Calu3 (cell line): ENCODE measurements at places on chromosomes 13 and 19. TPM values are rescaled to one million over a fixed set of nuclear protein-coding genes. Genes with fewer than 3 reads are reported as not detected.

The HIF3A gene
- 0.68 and 1.7 TPM in 2 replicates for total RNA-seq

The PSG4 gene
- 11.2 and 11.9 TPM in 2 replicates for total RNA-seq

The LYPD3 gene
- total RNA-seq, result 6.6 and 6.9 TPM in 2 replicates

The SUGP2 gene
- total RNA-seq, result 67.1 and 77.2 TPM in 2 replicates

The NANOS3 gene
- total RNA-seq, result 1.2 TPM in 1 of 2 replicates, not detected in the other

The TMPRSS9 gene
- not detected in 2 replicates for total RNA-seq

The COL4A1 gene
- total RNA-seq, result 0.12 TPM in 1 of 2 replicates, not detected in the other

- peaks cover 52% of the 10 kb centered on the region for H3K27me3 ChIP-seq
- no peak overlapping the region for H3K27ac ChIP-seq
- no peaks in the 10 kb centered on the region for H3K4me1 ChIP-seq
- no peak for DNase-seq
- H3K4me3 ChIP-seq, result no peak overlapping the region
These were observed 6.3 kb downstream of the VSTM2B start for GRCh38 chr19:29532097-29532496.

DNA sequence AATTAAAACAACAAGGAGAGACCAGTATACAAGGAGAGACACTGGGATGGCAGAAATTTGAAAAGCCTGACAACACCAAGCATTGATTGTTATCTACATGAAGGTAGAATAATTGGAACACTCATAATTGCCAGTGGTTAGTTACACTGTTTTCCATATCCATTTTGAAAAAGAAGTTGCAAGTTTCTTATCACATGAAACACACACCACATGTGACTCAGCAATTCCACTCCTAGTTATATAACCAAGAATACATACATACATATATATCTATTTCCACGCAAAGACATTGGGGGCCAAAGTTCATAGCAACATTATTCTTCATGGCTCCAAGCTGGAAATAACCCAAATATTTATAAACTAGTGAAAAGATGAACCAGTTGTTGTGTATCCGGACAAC lies 15.2 kb upstream of the PABPC3 start:
- DNase-seq, result no peak
- no peak overlapping the region for H3K4me3 ChIP-seq
- H3K4me1 ChIP-seq, result no peaks in the 10 kb centered on the region
- H3K27me3 ChIP-seq, result peaks cover 17% of the 10 kb centered on the region
- no peak overlapping the region for H3K27ac ChIP-seq
- no peaks in the 10 kb centered on the region for H3K36me3 ChIP-seq

GRCh38 chr13:50664951-50665350 lies 178.5 kb downstream of the DLEU7 start:
- no peak for DNase-seq
- no peak overlapping the region for H3K4me3 ChIP-seq
- no peak overlapping the region for H3K27ac ChIP-seq
- no peaks in the 10 kb centered on the region for H3K36me3 ChIP-seq

DNA sequence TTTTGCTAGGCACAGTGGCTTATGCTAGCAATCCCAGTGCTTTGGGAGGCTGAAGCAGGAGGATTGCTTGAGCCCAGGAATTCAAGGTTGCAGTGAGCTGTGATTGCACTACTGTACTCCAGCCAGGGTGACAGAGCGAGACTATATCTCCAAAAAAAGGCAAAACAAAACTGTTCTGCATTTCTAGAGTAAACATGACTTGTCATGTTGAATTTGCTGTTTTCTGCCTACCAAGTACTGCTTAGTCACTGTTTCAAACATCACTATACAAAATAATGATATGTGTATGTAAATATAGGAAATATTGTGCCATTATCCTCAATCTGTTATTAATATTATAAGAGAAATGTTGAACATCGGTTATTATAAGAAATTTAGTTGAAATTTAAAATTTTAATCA lies 9.2 kb downstream of the RFC3 start:
- no peak overlapping the region for H3K4me3 ChIP-seq
- DNase-seq, result no peak
- H3K4me1 ChIP-seq, result no peaks in the 10 kb centered on the region

GRCh38 chr13:109747524-109747923 lies 38.9 kb downstream of the IRS2 start:
- peaks cover 14% of the 10 kb centered on the region for H3K4me1 ChIP-seq
- DNase-seq, result no peak
- no peaks in the 10 kb centered on the region for H3K27me3 ChIP-seq

- DNase-seq, result no peak
- peaks cover 1% of the 10 kb centered on the region for H3K27me3 ChIP-seq
- H3K4me3 ChIP-seq, result no peak overlapping the region
- H3K36me3 ChIP-seq, result peaks cover 4% of the 10 kb centered on the region
- H3K27ac ChIP-seq, result no peak overlapping the region
- H3K4me1 ChIP-seq, result no peaks in the 10 kb centered on the region
These were observed 41.5 kb downstream of the NOTCH3 start for GRCh38 chr19:15159251-15159650.

GRCh38 chr13:92719868-92720267 lies 506.7 kb upstream of the GPC6 start:
- H3K27ac ChIP-seq, result no peak overlapping the region
- no peak for DNase-seq
- no peaks in the 10 kb centered on the region for H3K4me1 ChIP-seq

- no peaks in the 10 kb centered on the region for H3K36me3 ChIP-seq
- H3K4me1 ChIP-seq, result no peaks in the 10 kb centered on the region
- H3K27me3 ChIP-seq, result no peaks in the 10 kb centered on the region
- no peak for DNase-seq
- H3K4me3 ChIP-seq, result no peak overlapping the region
These were observed 188.8 kb downstream of the TUBA3C start for GRCh38 chr13:18992791-18993190.

- H3K27me3 ChIP-seq, result peaks cover 69% of the 10 kb centered on the region
- peaks cover 4% of the 10 kb centered on the region for H3K36me3 ChIP-seq
- no peak for DNase-seq
These were observed 2.9 kb downstream of the CCDC8 start for GRCh38 chr19:46410205-46411087.

GRCh38 chr13:107370015-107370785 lies 802.3 kb upstream of the ARGLU1 start:
- no peaks in the 10 kb centered on the region for H3K36me3 ChIP-seq
- no peak overlapping the region for H3K27ac ChIP-seq
- DNase-seq, result no peak
- no peaks in the 10 kb centered on the region for H3K4me1 ChIP-seq
- no peaks in the 10 kb centered on the region for H3K27me3 ChIP-seq

- H3K4me1 ChIP-seq, result no peaks in the 10 kb centered on the region
- no peak overlapping the region for H3K27ac ChIP-seq
- no peaks in the 10 kb centered on the region for H3K36me3 ChIP-seq
- H3K4me3 ChIP-seq, result no peak overlapping the region
- no peaks in the 10 kb centered on the region for H3K27me3 ChIP-seq
These were observed 460.3 kb upstream of the KLHL1 start for GRCh38 chr13:70568571-70568970.

DNA sequence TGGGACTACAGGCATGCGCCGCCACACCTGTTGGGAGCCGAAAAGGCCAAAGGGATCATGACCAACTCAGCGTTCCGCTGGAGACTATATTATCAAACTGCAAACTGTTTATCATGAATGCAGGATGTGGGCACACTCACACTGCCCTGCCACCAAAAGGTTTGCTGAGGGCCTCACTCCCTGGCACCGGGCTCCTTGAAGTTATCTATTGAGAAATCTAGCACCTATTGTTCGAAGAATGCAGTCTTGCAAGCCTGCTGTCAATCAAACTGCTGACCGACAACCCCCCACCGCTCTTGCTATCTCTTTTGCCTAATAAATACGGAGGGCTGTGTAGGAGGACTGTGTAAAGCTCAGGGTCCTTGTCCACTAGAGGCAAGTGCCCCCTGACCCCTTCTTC lies 5.2 kb upstream of the ZNF836 start:
- no peak overlapping the region for H3K27ac ChIP-seq
- peaks cover 4% of the 10 kb centered on the region for H3K36me3 ChIP-seq
- no peaks in the 10 kb centered on the region for H3K27me3 ChIP-seq
- no peak for DNase-seq

DNA sequence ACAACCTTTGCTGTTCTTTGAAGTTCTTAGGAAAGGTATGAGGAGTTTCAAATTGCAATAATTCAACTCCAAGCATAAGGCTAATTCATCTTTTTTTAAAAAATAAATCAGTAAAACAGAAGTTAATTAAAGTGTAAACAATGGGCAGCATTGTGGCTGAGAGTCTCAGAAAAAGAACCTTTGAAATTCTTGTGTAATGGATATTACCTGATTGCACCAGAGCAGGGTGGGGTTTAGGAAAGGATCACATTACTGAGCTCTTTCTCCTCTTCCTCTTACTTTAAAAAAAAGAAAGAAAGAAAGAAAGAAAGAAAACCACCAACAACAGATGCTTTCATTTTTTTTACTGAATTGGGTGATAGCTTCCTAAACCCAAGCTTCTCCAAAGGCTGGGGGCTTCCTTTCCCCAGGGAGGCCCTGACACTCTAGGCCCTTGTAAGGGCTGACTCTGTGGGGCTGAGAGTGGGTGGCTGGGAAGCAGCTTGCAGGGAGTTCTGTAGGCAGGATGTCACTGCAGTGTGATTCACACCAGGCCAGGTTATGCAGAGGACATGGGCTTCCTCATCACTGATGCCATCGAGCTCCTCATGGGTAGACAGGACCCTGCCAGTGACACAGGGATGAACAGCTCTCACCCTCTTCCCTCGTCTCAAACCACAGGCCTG lies 564.5 kb downstream of the FGF9 start:
- H3K4me1 ChIP-seq, result peaks cover 8% of the 10 kb centered on the region
- H3K36me3 ChIP-seq, result no peaks in the 10 kb centered on the region
- no peaks in the 10 kb centered on the region for H3K27me3 ChIP-seq
- peak overlapping the region; percentile 24 for H3K27ac ChIP-seq
- H3K4me3 ChIP-seq, result no peak overlapping the region

DNA sequence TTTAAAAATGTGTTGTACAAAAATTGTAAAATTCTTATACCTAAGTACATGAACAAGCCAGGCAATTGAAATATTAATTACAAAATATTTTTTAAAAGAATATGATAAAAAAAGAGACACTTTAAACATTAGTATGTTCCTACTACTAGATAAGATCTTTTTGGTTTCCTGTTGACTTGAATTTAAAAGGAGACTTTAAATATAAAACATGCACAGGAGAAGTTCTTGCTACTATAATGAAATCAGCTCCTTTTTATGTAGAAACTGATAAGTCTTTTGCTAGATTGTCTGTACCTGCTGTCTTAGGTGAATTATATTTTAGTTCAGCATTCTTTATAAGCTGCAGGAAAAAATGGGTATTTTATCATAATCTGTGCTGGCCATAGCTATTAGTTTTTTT lies 140.2 kb downstream of the TNFSF13B start:
- no peak overlapping the region for H3K27ac ChIP-seq
- no peaks in the 10 kb centered on the region for H3K36me3 ChIP-seq
- H3K4me3 ChIP-seq, result no peak overlapping the region
- no peaks in the 10 kb centered on the region for H3K27me3 ChIP-seq
- H3K4me1 ChIP-seq, result no peaks in the 10 kb centered on the region
- DNase-seq, result no peak

- no peak overlapping the region for H3K27ac ChIP-seq
- no peaks in the 10 kb centered on the region for H3K36me3 ChIP-seq
- H3K27me3 ChIP-seq, result no peaks in the 10 kb centered on the region
- DNase-seq, result no peak
These were observed 2011.5 kb upstream of the PCDH20 start for GRCh38 chr13:63427170-63427569.

DNA sequence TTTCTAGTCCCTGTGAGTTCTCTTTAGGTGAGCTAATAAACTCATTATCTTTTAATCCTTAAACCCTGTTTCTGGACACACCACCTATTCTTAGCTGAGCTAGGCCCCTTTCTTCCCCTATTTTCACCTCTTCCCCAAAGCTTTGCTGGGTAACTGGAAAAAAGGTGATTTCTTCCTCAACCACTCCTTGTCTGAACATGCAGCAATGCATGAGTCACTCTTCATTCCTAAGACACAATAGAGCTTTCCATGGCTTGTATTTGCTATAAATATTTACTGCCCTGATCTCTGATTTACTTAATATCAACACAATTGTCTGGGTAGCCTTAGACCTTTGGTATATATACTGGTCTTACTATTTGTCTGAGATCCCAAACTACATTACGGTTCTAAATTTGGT lies 370.9 kb downstream of the KLF5 start:
- peak overlapping the region; percentile 100 for H3K27ac ChIP-seq
- peak; percentile 8 for DNase-seq
- H3K36me3 ChIP-seq, result peaks cover 5% of the 10 kb centered on the region
- peak overlapping the region; percentile 51 for H3K4me3 ChIP-seq

DNA sequence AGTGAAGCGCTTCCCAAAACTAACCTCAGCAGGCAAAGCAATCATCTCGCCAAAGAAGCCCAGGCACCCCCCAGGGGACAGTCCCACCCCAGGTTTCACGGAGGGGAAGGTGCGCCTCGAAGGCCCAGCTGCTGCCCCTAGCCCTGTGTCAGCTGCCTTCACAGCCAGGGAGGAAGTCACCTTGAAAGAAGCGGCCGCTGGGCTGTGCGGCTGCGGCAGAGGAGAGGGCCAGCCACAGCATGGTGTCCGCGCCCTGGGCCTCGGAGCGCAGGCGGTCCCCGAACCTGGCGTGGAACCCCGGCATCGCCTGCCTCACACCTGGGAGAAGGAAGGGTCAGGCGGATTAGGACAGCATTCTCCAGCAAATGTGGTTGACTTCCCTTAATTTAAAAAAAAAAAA lies 35.0 kb downstream of the DHRS12 start:
- peaks cover 7% of the 10 kb centered on the region for H3K36me3 ChIP-seq
- H3K27ac ChIP-seq, result no peak overlapping the region
- H3K4me3 ChIP-seq, result no peak overlapping the region
- DNase-seq, result no peak
- H3K4me1 ChIP-seq, result peaks cover 17% of the 10 kb centered on the region

- DNase-seq, result no peak
- H3K27me3 ChIP-seq, result no peaks in the 10 kb centered on the region
- no peak overlapping the region for H3K4me3 ChIP-seq
- H3K36me3 ChIP-seq, result no peaks in the 10 kb centered on the region
- H3K27ac ChIP-seq, result no peak overlapping the region
These were observed 25.4 kb downstream of the COMMD6 start for GRCh38 chr13:75512253-75512652.

- H3K4me3 ChIP-seq, result peak overlapping the region; percentile 51
- H3K4me1 ChIP-seq, result no peaks in the 10 kb centered on the region
- H3K27ac ChIP-seq, result peak overlapping the region; percentile 50
These were observed 67.8 kb downstream of the RASA3 start for GRCh38 chr13:114064450-114065140.

- peak; percentile 77 for DNase-seq
- peaks cover 20% of the 10 kb centered on the region for H3K36me3 ChIP-seq
- H3K4me1 ChIP-seq, result peaks cover 17% of the 10 kb centered on the region
- H3K27ac ChIP-seq, result peak overlapping the region; percentile 34
These were observed 21.8 kb downstream of the MRPS12 start for GRCh38 chr19:38952395-38953165.

GRCh38 chr19:51331716-51332115 lies 10.2 kb downstream of the VSIG10L start:
- H3K27me3 ChIP-seq, result peaks cover 18% of the 10 kb centered on the region
- H3K36me3 ChIP-seq, result peaks cover 4% of the 10 kb centered on the region
- no peak overlapping the region for H3K4me3 ChIP-seq
- no peak overlapping the region for H3K27ac ChIP-seq
- peaks cover 8% of the 10 kb centered on the region for H3K4me1 ChIP-seq

GRCh38 chr19:48806818-48807589 lies 3.8 kb downstream of the BCAT2 start:
- no peak overlapping the region for H3K27ac ChIP-seq
- no peaks in the 10 kb centered on the region for H3K27me3 ChIP-seq
- no peak for DNase-seq

GRCh38 chr19:7480222-7480969 lies 8.4 kb downstream of the PEX11G start:
- no peaks in the 10 kb centered on the region for H3K27me3 ChIP-seq
- H3K4me3 ChIP-seq, result no peak overlapping the region
- no peak for DNase-seq
- no peaks in the 10 kb centered on the region for H3K4me1 ChIP-seq
- peaks cover 16% of the 10 kb centered on the region for H3K36me3 ChIP-seq
